ENCODE measurements at places on chromosomes 4 and X.

DNA sequence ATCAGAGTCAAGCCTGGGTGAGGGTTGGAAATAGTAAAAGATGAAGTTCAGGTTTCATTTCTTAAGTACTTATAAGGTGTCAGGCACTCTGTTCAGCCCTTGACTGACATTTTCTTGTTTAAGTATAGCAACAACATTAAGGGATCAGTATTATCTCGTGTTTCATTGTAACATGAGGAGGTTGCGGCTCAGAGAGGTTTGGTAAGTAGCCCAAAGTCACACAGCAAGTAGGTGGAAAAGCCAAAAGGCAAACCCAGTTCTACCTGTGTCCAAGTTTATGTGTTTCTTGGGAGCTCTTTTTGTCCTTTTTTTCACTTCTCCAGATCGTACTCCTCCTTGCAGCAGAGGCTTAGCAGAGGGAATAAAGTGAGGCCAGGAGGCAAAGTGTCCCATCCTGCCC is 337.5 kb upstream of the KLF3 start:
- DNase-seq, result no peak

DNA sequence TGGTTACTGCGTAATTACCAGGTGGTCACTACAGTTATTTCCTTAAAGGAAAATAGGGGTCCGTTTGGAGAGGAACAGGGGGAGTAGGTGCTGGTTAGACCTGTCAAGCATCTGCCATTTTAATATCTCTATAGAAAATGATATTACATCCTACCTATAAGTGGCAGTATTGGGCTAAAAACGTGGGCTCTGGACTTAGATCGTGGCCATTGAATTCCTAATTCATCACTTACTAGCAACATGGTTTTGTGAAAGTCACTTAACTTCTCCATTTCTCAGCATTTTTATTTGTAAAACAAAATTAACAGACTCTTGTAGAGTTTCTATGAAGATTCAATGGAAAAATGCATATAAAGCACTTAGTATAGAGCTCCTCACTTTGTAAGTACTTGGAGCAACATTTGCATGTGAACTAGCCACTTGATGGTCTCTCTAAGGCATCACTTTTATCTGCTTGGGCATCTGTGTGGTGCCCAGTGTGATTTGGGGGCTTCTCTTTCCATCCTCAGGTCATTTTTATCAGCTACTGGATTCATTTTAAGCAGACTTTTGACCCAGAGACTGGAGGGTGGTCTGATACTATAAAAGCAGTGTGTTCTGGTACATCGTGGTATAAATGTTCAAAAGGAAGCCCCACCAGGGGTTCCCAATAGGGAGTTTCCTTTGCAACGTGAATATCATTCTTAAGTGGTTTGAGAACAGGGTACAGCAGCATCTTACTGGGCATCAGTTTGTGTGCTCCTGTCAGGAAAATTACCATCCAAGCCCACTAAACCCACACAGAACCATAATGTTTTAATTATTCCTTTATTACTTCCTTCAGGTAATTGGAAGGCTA is 42.7 kb upstream of the RASSF6 start:
- peak; percentile 12 for DNase-seq

- no peak for DNase-seq
Observed at GRCh38 chr4:15781427-15782095, 3.4 kb downstream of the CD38 start.

DNA sequence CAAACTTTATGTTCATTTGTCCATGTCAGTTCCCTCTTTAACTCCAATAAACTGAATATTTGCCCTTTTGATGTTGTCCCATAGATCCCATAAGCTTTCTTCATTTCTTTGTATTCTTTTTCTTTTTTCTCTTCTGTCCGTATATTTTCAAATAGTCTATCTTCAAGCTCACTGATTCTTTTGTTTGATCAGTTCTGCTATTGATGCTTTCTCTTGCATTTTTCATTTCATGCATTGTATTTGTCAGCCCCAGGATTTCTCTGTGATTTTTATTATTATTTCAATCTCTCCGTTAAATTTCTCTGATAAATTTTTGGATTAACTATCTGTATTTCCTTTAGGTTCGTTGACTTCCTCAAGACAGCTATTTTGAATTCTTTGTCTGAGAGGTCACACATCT is 272.9 kb upstream of the GALNT7 start:
- no peak for DNase-seq

DNA sequence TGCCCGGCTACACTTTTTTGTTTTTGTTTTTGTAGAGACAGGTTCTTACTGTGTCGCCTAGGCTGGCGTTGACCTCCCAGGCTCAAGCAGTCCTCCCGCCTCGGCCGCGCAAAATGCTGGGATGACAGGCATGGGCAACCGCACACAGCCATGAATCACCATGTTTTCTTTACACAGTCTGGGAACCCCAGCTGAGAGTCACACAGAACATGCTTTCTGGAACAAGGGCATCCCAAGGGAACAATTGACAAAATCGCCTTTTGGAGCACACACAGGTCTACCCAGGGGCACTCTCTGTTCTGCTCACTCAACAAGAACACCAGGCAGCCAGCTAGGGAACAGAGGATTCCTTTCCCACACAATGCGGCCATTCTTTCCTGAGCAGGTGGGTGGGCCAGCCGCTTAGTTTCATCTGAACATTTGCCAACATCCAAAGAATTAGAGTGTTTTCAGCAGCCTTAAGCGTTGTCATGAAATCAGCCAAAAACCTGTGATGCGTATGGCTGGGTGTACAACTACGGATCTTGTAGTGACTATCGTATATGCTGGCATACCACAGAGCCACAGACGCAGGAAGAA is 15.7 kb downstream of the PRKX start:
- no peak for DNase-seq

DNA sequence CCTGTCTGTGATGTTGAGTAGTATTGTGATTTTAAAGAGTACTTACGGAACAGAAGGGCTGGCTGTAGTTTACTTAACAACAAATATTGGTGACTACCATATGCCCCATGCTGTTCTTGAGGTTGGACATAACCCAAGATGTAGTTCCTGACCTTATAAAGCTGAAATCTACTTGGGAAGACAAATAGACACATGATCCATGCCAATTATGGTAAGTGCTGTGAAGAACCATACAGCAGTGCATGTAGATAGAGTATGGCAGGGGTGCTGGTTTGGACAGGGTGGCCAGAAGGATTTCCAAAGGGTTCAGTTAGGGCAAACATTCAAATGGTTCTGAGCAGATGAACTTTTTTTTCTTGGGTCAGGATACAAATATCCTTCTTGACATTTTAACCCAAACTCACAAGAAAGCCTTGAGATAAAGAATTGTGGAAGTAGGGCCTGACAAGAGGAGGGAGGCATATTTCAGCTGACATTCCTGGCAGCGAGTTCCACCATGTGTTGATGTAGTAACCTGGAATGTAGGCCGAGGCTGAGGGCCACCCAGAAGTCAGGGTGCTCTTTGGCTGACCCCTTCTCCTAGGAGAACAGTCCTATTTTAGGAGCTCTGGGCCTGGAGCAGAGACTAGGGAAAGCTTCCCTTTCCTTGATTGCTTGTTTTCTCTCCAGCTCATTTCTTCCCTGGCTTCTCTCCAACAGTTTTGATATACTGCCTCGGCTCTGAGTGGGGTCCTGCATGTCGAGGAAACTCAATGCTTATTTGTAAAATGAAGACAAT is 74.2 kb downstream of the FREM3 start:
- DNase-seq, result no peak

DNA sequence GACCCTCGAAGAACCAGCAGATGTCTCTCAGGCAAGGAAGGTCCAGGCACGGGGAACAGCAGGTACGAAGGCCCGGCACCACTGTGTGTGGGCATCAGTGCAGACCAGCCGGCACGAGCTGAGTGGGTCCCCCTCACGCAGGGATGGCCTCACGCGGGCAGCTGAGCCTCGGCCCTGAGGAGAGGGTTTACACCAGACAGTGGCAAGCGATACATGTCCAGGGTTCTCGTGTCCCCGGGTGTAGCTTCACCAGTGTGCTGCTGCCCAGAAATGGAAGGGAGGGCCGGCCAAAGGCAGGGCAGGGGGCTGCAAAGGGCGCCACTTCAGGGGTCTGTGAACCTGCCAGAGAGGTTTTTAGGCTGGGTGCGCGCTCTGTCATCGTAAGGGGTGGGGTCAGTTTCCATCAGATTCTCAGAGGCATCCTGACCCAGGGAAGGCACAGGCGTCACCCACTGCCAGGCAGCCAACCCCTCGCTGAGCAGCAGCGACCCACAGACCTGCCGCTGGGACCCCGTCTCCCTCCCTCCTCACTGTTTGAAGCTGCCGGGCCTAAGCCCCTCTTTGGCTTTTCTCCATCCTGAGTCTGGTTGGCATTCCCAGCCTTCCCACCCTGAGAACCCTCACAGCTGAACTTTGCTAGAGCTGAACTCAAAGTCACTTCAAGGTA is 107.0 kb downstream of the CPZ start:
- DNase-seq, result no peak

- no peak for DNase-seq
Observed at GRCh38 chrX:13026877-13027652, 17.4 kb downstream of the FAM9C start.

GRCh38 chrX:38305971-38306370 is 21.3 kb downstream of the RPGR start:
- DNase-seq, result no peak

DNA sequence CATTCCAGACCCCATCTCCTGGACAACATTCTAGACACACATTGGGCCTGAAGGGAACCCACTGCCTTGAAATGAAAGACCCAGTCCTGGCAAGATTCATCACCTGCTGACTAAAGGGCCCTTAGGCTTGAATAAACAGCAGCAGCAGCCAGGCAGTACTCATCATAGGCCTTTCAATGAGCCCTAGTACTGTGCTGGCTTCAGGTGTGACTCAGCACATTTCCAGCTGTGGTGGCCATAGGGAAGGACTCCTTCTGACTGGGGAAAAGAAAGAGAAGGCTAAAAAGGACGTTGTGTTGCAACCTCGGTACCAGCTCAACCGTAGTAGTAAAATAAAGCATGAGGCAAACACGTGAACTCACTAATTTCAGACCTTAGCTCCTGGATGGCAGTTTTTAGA is 344.0 kb downstream of the ACTRT1 start:
- DNase-seq, result no peak

GRCh38 chr4:84677995-84678394 is 95.1 kb downstream of the CDS1 start:
- DNase-seq, result no peak

DNA sequence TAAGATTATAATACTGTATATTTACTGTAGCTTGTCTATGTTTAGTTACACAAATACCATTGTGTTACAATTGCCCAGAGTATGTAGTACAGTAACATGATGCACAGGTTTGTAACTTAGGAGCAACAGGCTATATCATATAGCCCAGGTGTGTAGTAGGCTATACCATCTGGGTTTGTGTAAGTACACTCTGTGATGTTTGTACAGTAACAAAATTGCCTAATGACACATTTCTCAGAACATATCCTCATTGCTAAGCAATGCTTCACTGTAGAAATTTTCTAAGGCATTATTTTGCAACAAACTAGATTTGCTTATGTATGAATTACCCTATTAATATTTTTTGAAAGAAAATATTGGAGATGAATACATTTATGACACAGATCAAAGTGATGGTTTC is 1390.9 kb downstream of the C4orf33 start:
- DNase-seq, result no peak

- no peak for DNase-seq
Observed at GRCh38 chr4:123786920-123787319, 390.3 kb downstream of the SPRY1 start.

DNA sequence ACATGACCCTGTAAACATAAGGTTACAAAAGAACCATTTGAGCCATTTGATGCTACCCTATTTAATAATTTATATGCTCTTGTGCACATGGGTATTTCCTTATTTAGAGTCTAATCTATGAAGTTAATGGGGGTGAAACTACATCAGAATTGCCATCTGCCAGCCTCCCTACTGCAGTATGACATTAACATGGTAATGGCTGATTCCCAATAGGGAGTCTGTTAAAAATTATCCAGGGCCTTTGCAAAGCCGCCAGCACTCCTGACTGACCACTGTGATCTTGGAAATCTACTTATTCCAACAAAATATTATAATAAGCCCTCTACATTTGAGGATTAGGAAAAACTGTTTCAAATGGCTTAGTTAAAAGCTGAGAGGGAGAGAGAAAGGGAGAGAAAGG is 153.7 kb downstream of the CLCN4 start:
- DNase-seq, result no peak

GRCh38 chrX:134144231-134144630 is 92.8 kb upstream of the CCDC160 start:
- no peak for DNase-seq

DNA sequence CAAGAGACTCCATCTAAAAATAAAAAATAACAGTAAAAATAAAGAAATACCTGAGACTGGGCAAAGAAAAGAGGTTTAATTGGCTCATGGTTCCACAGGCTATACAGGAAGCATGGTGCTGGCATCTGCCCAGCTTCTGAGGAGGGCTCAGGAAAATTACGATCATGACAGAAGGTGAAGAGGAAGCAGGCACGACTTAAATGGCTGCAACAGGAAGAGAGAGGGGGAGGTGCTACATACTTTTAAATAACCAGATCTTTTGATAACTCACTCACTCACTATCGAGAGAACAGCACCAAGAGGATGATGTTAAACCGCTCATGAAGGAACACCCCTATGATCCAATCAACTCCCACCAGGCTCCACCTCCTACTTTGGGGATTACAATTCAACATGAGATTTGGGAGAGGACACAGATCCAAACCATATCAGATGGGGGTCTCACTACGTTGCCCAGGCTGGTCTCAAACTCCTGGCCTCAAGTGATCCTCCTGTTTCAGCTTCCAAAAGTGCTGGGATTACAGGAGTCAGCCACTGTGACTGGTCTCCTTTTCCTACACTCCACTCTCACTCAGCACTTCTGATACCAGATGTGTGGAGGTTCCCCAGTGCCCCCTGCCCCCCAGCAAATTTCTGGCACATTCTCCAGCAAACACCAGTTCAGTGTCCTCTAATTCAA is 11.9 kb upstream of the ZNF157 start:
- DNase-seq, result no peak

- DNase-seq, result no peak
Observed at GRCh38 chr4:105605493-105605892, 53.1 kb downstream of the ARHGEF38 start.

DNA sequence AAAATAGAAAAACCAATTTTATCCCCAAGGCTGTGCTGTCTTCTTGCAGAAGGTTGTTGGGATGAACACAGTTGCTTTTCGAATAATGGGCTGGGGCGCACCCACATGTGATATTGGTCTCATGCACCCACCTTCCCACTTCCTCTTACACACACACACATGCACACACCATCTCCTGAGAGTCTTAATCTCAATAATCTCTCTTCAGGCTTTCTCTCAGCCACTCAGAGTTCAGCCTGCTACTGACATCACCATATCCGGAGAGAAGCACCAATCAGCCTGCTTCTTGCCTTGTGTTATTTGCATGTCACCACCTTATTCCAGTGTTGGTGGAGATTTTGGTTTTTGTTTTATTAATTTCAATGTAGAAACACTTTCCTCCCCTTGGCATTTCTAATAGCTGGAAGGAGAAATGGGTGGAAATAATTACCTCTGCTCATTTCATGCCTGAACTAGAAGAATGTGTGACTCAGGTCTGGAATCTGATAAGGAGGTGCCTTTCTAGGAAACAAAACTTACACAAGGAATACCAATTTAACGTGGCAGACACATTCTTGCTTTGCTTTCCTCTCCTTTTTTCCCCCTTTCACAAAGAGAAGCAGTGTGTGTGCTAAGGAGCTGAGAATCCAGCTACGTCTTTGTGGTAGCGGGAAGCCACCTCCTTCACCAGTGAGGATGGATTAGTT is 400.2 kb downstream of the MID1IP1 start:
- DNase-seq, result no peak

Data from SK-N-DZ (cell line).